ENCODE measurements at places on chromosomes 12 and 14. TPM values are rescaled to one million over a fixed set of nuclear protein-coding genes. Genes with fewer than 3 reads are reported as not detected.

DNA sequence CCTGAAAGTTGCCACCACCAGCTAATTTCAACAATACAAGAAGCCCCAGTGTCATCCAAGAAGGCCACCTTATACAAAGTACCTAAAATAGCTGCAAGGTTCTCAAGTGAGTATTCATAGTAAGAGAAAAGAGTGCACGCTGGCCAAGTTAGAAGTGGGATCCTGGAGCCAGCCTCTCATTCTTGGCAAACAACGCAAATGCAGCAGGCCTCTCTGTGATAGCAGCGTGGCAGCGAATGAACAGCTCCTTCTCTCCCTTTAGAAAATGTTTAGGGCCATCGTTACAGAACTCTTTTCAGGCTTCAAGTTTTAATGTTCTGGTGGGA, 78.0 kb upstream of the IFNG-AS1 start:
- no peak for DNase-seq

DNA sequence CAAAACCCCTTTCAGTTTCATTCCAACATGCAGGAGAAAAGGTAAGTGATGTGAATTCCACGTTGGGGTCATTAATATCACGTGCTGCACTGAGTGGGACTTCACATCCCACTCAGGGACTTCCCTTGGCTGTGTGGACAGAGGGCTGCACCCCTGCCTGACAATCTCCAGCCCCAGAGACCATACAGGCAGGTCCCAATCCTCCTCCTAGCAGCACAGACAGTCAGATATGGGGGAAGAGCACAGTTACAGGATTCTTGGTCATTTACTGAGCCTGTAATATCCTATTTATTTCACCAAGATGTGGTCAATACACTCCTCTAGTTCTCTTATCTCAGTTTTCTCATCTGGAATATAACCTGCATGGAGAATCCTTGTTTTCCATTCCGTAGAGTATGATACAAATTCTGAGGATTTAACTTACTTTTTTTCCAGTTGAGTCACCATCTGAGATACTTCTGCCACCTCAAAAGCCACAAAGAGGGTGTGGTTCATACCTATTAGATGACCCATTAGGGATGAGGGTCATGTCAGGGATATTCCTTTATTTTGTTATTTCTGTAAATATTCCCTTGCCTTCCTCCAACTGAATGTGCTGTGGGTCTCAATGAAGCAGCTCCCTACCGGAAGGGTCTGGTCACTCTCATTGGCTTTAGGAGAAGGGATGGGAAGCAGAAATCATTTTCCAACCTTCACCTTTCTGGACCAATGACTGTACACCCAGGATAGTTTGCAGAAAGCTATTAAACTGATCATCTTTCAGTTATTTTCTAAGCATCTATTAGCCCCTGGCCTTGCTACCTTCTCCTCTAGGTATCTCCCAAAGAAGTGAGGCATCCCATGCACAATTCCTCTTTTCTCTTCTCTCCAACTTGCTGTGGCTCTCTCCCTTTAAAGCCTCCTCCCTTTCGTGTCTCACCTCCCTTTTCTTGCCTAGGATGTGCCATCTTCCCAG, 43.0 kb upstream of the NTF3 start:
- DNase-seq: peak; percentile 22

DNA sequence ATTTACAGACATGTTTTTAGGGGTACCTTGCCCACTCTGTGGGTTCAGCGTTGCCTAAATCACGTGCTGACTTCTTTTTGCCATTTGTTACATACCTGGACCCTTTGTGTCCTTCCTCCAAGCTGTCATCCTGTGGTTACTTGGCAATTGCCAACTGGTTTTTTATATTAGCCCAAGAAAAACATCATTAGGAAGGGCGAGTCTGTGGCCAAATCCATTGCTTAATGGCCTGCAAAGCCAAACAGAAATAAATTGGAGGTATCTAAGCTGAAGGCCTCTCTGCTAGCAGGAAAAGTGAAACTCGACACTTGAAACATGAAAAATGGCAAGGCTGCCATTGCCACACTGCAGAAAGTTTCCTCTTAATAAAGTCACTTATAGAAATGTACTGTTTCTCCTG, 190.4 kb downstream of the NUAK1 start:
- DNase-seq: no peak

The KLHDC1 gene
- total RNA-seq: 0.35 TPM

The IRAK3 gene
- total RNA-seq: 0.52 TPM
